T-helper 1 cell treated with Interleukin-12 subunit alpha and Interleukin-12 subunit beta and Interleukin-4 antibody, amounts not matched to agents 30 ng/mL and 1 ng/mL, for 36 hours (primary cell): ENCODE measurements at places on chromosomes 7 and 10. TPM values are rescaled to one million over a fixed set of nuclear protein-coding genes. Genes with fewer than 3 reads are reported as not detected.

ASB13 gene
- total RNA-seq, result 4.9 and 6.3 TPM in 2 replicates

CD36 gene
- not detected in 2 replicates for total RNA-seq

KIAA1549 gene
- 0.32 and 0.42 TPM in 2 replicates for total RNA-seq

ASZ1 gene
- not detected in 2 replicates for total RNA-seq

HOXA7 gene
- total RNA-seq, result not detected in 2 replicates

NRCAM gene
- total RNA-seq, result 0.12 TPM in 1 of 2 replicates, not detected in the other

BICC1 gene
- not detected in 2 replicates for total RNA-seq

PLEKHS1 gene
- total RNA-seq, result 0.22 TPM in 2 replicates

ASIC3 gene
- total RNA-seq, result 4.5 and 5.4 TPM in 2 replicates

ASB10 gene
- not detected in 2 replicates for total RNA-seq

TMEM270 gene
- not detected in 2 replicates for total RNA-seq

ADGRA1 gene
- not detected in 2 replicates for total RNA-seq

PNLIPRP1 gene
- not detected in 2 replicates for total RNA-seq
